ENCODE measurements at places on chromosomes 12 and 14. TPM values are rescaled to one million over a fixed set of nuclear protein-coding genes. Genes with fewer than 3 reads are reported as not detected.

The TRPV4 gene
- polyA plus RNA-seq, result 1.3 TPM

The PLEKHG3 gene
- polyA plus RNA-seq, result 10.9 TPM

The TMPRSS12 gene
- polyA plus RNA-seq, result not detected

The TMCC3 gene
- polyA plus RNA-seq, result 9.5 TPM

The PARPBP gene
- polyA plus RNA-seq, result 0.41 TPM

The BHLHE41 gene
- polyA plus RNA-seq, result 6.3 TPM

The CYP46A1 gene
- polyA plus RNA-seq, result not detected

The BRMS1L gene
- polyA plus RNA-seq, result 20.9 TPM

The GIT2 gene
- 24.8 TPM for polyA plus RNA-seq

The ABCC9 gene
- polyA plus RNA-seq, result 1.1 TPM

The LYZ gene
- polyA plus RNA-seq, result 122 TPM

The CCDC38 gene
- not detected for polyA plus RNA-seq

The RASSF9 gene
- 0.46 TPM for polyA plus RNA-seq

The PALS1 gene
- polyA plus RNA-seq, result 7.4 TPM

The C12orf54 gene
- 2.5 TPM for polyA plus RNA-seq
